CD8-positive, alpha-beta T cell (primary cell): ENCODE measurements at places on chromosomes 7 and 10.

DNA sequence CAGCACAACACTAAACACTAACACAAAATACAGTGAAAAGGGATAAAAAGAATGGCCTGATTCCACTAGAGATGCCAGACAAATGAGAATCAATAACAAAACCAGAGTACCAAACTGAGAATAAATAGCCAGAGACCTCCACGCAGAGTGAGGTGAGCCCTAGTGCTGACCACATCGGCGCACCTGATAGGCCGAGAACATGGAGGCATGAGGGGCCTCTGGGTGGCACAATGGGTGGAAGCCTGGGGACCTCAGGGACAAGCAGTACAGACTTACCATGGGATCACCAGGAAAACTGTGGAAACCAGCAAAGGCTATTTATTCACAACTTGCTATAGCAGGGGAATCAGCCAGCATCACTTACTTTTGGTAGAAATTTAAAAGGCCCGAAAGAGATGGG is 1.8 kb upstream of the CSGALNACT2 start:
- no peak for DNase-seq

DNA sequence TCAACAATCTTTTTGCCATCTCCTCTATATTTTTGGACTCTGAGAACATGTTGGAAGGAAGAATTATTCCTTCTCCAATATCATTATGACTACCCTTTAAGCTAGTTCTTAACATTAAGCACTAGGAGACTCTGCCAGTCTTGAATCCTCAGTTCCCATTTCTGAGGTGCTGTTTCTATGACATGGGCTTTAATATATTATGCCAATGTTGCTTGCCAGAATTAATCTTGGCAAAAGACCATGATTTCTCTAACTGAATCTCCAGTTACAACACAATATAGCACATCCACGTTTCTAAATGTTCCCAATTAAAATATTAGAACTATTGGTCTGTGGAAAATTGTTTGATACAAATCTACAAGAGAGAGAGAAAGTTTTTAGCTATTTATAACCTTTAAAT is 250.0 kb downstream of the HGF start:
- DNase-seq = no peak

GRCh38 chr10:131681656-131682055 is 219.2 kb upstream of the PPP2R2D start:
- DNase-seq = no peak

DNA sequence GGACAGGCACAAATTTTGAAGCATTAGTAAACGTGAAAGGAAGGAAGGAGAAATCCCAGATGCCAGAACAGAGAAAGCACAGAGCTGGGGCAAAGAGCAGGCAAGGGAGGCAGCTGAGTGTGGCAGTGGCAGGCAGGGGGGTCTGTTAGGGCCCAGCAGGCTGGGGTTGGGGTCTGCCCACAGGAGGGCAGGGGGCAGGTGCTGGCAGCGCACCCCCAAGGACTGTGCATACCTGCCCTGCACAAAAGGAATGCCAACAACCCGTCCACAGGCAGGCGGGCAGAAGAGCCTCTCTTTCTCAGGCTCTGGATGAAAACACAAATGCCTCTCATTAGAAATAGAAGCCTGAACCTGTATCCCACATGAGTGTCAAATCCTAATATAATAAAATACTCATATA is 552.3 kb downstream of the PTPRN2 start:
- no peak for DNase-seq

GRCh38 chr10:4214908-4215307 is 429.9 kb upstream of the KLF6 start:
- DNase-seq = no peak

DNA sequence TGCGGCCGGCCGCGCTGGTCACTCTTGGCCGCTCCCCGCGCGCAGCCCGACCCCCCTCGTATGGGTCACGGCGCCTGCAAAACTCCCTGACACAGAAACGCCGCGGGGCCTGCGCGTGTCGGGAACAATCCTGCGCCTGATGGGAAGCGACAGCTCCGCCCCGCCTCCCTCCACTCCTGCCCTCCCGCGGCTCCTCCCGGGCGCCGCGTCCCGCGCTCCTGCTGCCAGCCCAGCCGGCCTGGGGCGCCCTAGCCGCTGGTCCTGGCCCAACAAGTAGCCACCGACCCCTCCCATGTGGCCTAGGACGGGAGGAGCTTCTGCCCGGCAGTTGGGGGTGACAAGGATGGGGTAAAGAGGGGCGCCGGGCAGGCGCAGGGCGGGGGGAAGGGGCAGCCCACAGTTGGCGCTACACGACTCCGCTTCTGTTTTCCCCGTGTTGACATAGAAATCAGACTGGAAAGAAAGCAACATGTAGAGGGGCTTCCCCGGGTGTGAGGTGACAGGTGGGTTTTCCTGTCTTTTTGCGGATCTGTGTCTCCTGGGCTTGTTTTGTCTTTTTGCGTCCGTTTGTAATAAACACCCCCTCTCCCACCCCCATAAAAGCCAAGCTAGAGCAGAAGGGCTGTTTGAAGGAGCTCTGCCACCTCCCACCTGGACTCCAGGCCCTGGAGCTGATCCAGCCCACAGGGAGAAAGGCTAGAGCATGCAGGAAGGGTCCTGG is 35.1 kb upstream of the PAX2 start:
- no peak for DNase-seq

DNA sequence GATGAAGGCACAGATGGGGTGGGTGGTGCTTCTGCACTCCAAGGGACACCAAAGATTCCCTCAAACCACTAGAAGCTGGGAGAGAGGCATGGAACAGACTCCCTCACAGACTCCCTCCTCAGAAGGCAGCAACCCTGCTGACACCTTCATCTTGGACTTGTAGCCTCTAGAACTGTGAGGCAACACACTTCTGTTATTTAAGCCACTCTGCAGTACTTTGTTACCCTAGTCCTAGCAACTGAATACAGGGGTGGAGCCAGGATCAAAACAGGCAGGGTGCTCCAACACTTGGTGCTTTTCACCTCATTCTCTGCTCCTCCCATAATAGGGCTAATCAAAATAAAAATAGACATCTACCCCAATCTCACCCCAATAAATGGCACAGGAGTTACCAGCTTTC is 2.3 kb upstream of the GSTO1 start:
- no peak for DNase-seq

- DNase-seq = no peak
Observed at GRCh38 chr10:86636311-86636710, 18.0 kb upstream of the OPN4 start.

DNA sequence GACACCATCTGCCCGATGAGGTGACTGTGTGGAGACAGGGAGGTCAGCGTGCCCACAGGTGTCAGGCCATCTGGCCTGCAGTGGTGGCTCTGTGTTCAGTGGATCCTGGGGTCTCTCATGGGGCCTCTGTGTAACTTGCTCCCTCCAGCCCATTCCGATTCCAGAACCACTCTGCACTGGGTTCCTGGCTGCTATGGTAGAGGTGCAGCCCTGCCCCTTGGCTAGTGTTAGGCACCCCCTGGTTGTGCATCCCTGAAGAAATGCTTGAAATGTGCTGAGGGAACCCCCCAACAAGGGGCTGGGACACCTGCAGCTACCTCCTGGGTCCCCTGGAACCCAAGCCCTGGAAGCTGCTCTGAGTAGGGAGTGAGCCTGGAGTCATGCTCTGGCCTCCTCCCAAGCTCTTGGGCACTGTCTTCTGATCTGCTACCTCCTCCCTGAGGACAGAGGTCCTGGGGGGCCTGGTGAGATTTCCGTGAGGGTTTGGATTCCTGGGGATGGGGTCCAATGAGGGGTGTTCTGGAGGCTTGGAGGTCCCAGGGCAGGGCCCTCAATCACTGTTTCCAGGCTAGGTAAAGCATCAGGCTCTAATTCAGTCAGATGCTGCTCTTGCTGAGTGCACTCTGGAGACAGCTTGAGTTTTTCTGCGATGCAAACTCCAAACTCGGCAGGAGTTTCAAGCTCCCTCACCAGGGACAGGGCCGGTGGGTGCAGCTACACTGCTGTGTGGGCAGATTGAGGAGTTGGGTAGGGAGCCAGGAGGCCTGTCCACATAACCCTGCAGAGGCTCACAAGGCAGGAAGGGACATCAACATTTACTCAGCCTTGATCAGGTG is 27.7 kb downstream of the RAMP3 start:
- no peak for DNase-seq

- no peak for DNase-seq
Observed at GRCh38 chr10:130921911-130922440, 389.5 kb downstream of the TCERG1L start.

GRCh38 chr7:101858437-101859385 is 41.3 kb downstream of the CUX1 start:
- DNase-seq = no peak

DNA sequence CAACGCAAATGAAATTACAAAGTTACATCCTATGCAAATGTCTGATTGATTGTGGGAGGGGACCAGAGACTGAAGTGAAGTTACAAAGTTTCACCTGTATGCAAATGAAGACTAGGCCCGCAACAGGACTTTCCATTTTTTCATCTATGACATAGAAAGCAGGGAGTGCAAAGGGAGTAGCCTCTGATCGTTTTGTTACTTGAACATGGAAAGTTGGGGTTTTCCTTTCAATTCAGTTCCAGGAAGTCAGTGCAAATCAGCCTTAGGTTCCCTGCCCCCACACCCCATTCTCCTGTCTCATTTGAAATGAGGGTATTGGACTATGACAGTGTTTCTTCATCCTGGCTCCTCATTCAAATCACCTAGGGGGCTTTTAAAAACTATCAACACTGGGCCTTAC is 96.9 kb upstream of the HABP2 start:
- DNase-seq = no peak

DNA sequence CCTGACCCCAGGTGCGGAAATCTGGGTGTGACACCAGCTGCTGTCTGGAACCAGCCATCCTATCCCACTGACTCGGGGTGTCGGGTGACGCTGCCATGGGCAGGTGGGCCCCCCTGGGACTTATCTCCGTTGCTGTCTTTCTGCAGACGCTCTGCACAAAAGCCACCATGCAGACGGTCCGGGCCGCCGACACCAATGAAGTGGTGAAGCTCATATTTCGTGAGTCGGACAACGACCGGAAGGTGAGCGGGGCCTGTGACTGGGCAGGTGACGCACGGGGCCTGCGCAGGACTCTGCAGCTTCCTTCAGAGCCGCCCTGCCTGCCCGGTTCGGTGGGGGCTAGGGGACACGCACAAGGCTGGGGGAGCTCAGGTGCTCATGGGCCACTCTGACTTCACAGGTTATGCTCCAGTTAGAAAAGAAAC is 36.6 kb downstream of the NKX6-2 start:
- DNase-seq = no peak

GRCh38 chr7:37174460-37174859 is 274.2 kb downstream of the ELMO1 start:
- no peak for DNase-seq

- DNase-seq = no peak
Observed at GRCh38 chr10:121525251-121526134, 72.8 kb downstream of the FGFR2 start.

GRCh38 chr10:117126034-117126433 is 12.0 kb downstream of the VAX1 start:
- no peak for DNase-seq

GRCh38 chr7:91396-92175 is 100.8 kb upstream of the FAM20C start:
- no peak for DNase-seq

- DNase-seq = no peak
Observed at GRCh38 chr7:47480576-47481538, 101.1 kb downstream of the TNS3 start.

- DNase-seq = no peak
Observed at GRCh38 chr7:108193594-108194498, 63.7 kb upstream of the LAMB4 start.

GRCh38 chr7:137895301-137896221 is 48.8 kb upstream of the DGKI start:
- DNase-seq = no peak

GRCh38 chr10:3848005-3848774 is 63.2 kb upstream of the KLF6 start:
- no peak for DNase-seq

DNA sequence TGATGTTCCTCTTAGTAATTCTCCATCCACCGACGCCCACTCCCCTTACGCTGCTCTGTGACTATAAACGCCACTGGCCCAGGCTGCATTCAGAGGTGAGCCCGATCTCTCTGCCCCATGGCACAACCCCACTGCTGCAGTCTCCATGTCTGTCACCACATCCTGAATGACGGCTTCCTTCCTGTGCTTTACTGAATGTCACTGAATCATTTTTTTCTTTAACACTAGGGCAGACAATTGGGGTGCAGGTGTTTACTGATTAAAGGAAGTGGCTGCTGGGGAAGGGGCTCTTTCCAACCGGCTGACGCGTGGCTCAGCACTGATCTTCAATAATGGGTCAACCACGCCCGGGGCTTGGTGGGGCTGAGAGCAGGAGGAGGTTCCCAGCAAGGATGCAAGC is 208.3 kb downstream of the USP6NL start:
- DNase-seq = peak; percentile 65

DNA sequence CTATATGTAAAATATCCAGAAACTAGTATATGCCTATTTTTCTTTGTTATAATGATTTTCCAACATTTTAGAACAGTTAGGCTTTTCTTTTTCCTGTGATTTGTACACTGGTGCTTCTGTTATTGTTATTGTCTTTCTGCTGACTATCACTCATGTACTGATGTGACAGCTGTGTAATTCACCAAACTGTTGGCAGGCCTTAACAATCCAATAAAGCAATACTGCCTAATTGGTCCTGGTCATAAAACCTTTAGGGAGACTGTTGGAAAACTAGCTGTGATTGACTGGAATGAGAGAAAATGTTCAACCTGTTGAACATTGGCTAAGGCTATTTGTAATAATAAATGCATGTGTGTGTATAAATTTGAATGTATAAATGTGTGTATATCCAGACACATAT is 956.6 kb downstream of the REEP3 start:
- no peak for DNase-seq

- DNase-seq = no peak
Observed at GRCh38 chr10:102509387-102509786, 5.6 kb downstream of the SUFU start.

DNA sequence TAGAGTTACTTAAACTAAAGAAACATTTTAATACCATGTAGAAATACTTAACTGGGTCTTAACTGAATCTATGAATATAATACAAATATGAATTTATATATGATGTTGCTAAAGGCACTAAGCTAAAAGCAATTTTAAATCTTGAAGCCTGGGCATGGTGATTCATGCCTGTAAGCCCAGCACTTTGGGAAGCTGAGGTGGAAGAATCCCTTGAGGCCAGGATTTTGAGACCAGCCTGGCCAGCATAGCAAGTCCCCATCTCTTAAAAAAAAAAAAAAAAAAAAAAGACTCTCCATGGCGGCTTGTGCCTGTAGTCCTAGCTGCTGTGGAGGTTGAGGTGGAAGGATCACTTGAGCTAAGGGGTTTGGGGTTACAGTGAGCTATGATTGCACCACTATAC is 95.3 kb downstream of the CCSER2 start:
- DNase-seq = no peak

DNA sequence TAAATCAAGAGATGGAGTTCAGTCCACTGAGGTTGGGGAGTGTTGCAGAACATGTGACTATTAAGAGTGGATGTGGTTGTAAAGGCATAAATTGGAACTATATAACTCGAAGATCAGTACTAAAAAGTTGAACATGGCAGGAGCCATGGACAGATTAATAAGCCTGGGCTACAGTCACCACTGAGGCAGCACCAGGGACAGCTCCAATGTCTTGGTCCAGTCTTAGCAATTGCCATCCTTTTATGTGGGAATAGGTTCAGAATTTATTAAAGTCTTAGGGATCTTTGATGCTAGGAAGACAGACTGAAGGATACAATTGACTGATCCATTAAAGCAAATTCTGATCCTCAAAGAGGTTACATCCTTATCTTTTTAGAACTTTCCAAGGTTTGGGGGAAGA is 156.6 kb downstream of the ADRA2A start:
- DNase-seq = no peak

GRCh38 chr10:16602104-16602775 is 80.6 kb upstream of the C1QL3 start:
- DNase-seq = no peak

- no peak for DNase-seq
Observed at GRCh38 chr7:99120501-99120900, 23.4 kb downstream of the SMURF1 start.
